ENCODE measurements at places on chromosomes 4 and X. TPM values are rescaled to one million over a fixed set of nuclear protein-coding genes. Genes with fewer than 3 reads are reported as not detected.

- DNase-seq = no peak
These were observed 33.9 kb downstream of the ANK2 start for GRCh38 chr4:113083346-113083745.

- DNase-seq = no peak
These were observed 27.8 kb downstream of the TCEAL1 start for GRCh38 chrX:103656617-103657016.

Gene ABCG2
- 0.28 TPM for total RNA-seq

DNA sequence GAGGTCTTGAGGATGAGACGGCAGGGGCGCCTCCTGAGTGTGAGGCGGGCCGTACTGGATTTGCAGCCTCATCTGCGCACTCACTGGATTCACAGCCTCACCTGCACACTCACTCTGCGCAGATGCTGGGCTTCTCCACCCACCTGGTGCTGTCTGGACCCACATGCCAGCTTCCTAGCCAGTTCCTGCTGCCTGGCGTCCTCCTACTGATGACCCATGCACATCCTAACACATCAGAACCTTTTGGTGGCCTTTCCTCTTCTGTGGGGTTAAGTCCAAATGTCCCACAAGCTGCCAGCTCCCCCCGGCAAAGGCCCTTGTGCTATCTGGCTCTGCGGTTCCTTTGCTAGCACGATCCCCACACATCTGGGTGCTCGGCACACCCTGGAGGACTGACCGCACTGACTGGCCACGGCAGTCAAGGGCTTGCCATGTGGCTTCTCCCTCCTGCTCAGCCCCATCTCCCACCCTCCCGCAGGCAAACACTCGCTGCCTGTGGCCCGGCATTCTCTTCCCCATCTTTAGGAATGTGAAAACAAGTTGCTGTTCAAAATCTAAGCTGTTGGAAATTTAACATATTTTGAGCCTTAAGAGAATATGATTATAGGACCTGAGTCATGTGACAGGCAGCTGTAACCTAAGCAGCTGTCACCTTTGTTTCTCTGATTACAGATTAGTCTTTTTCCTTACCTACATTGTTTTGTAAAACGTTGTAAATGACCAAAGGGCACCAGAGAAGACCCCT lies 39.4 kb upstream of the AFAP1 start:
- no peak for DNase-seq

DNA sequence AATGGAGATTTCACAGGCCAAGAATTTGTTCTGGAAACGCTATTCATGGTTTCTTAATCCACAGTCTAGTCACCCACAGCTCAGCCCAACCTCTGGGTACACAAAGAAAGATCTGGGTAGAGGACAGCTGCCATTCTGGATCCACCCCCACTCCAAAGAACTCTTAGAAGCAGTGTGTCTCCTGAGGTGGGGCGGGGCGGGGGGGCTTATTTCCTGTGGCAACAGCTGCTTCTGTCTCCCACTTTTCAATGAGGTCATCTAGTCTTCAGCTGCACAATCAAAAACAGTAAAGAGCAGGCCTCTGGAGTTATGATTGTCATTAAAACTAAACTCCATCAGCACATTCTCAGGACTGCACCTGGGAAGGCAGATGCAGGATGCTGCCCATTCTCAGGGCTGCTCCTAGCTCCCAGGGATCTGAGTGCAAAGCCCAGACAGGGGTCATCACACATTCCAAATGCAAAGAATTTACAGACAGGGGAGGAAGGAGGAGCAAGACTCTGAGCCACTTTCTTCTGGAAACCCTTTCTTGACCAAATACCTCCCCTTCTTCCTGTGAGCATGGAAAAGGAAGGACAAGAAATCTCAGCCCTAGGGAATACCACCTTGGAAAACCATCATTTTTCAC lies 207.3 kb downstream of the HS6ST2 start:
- DNase-seq = no peak
